Activated CD4-positive, alpha-beta memory T cell treated with anti-CD3 and anti-CD28 coated beads, Interleukin-2, amount 10 ng/mL, durations not matched to agents 7 days and 5 days (primary cell): ENCODE measurements at places on chromosomes 2 and 18. TPM values are rescaled to one million over a fixed set of nuclear protein-coding genes. Genes with fewer than 3 reads are reported as not detected.

PROC gene
- total RNA-seq: not detected

DNA sequence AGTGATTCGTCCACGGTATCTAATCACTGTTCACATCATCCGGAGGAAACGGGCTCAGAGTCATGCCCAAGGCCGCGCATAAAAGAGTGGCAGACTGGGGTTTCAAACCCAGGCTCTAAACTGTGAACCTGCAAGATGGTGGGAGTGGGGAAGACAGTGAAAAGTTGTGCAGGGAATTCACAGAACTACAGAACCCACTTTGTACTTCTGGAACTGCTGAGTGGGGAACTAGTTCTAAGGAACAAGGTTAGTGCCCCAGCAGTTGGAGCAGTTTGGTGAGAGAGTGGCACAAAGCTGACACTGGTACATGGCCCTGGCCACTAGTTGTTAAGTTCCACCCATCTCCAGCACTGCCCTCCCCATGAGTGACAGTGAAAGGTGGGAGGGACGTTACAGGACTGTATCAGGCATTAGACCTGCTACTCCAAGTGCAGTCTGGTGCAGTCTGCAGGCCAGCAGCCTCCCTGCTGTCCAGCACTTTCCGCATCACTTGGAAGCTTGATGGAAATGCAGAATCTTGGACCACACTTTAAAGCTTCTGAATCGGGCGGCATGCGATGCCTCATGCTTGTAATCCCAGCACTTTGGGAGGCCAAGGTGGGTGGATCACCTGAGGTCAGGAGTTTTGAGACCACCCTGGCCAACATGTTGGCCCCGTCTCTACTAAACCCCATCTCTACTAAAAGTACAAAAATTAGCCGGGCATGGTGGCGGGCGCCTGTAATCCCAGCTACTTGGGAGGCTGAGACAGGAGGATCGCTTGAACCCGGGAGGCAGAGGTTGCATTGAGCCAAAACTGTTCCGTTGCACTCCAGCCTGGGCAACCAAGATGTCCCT is 47.3 kb downstream of the C2orf42 start:
- DNase-seq: peak; percentile 68
- peak overlapping the region; percentile 80 for H3K4me3 ChIP-seq
- no peaks in the 10 kb centered on the region for H3K27me3 ChIP-seq
- H3K36me3 ChIP-seq: peaks cover 1% of the 10 kb centered on the region
- H3K27ac ChIP-seq: peak overlapping the region; percentile 97

DNA sequence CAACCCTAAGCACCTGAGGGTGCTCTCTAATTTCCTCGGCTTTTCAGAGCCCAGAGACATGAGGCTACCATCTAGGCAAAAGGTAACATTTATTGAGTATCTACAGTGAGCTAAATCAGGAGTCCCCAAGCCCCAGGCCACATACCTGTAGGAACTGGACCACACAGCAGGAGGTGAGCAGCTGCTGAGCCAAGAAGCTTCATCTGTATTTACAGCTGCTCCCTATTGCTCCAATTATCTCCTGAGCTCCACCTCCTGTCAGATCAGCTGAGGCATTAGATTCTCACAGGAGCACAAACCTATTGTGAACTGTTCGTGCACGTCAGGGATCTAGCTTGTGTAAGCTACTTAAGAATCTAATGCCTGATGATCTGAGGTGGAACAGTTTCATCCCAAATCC is 70.2 kb downstream of the RND3 start:
- H3K27ac ChIP-seq: no peak overlapping the region
- H3K4me1 ChIP-seq: no peaks in the 10 kb centered on the region
- no peaks in the 10 kb centered on the region for H3K36me3 ChIP-seq

DNA sequence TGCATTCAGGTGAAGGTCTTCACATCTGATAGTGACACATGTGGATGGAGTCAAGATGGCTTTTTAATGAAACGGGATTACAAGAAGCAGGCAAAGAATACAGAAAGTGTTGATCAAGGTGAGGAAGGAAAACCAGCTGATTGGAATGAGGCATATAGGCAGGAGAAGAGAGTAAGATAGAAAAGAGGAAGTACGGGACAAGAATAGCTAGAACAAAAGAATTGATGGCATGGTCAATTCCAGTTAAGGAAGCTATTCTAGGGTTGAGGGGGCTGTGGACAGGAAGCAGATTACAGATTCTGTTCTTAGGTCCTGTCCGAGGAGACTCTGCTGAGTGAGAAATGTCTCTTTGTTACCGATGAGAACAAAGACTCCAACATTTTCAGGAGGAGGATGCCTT is 13.2 kb upstream of the NCK2 start:
- H3K36me3 ChIP-seq: peaks cover 5% of the 10 kb centered on the region
- H3K27me3 ChIP-seq: no peaks in the 10 kb centered on the region
- no peak overlapping the region for H3K4me3 ChIP-seq

DNA sequence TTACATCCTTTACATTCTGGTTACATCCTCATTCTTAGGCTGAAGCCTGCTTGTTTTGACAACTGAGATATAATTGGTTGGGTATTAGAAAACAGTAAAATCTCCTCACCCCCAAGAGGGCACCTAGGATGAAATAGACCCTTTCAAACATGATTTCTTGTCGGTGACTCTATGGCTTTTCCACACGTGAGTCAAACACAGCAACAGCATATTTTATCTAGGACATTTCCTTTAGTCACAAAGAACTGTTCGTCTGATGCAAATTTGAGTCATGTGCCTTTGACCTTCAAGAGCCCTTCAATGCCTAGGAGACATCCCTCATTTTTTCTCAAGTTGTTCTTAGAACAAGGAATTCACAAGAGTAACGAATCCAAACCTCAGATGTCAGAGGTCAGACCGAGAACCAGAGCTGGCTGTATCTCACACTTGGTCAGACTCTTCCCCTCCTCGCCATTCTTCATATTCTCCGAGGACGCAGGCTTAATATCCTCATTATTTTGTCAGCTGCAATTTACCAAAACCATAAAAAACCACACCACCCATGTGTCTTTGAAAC is 60.5 kb upstream of the ALKAL2 start:
- no peaks in the 10 kb centered on the region for H3K4me1 ChIP-seq
- DNase-seq: no peak
- H3K27ac ChIP-seq: no peak overlapping the region
- H3K27me3 ChIP-seq: peaks cover 19% of the 10 kb centered on the region
